ENCODE measurements at places on chromosomes 11 and 22. TPM values are rescaled to one million over a fixed set of nuclear protein-coding genes. Genes with fewer than 3 reads are reported as not detected.

DNA sequence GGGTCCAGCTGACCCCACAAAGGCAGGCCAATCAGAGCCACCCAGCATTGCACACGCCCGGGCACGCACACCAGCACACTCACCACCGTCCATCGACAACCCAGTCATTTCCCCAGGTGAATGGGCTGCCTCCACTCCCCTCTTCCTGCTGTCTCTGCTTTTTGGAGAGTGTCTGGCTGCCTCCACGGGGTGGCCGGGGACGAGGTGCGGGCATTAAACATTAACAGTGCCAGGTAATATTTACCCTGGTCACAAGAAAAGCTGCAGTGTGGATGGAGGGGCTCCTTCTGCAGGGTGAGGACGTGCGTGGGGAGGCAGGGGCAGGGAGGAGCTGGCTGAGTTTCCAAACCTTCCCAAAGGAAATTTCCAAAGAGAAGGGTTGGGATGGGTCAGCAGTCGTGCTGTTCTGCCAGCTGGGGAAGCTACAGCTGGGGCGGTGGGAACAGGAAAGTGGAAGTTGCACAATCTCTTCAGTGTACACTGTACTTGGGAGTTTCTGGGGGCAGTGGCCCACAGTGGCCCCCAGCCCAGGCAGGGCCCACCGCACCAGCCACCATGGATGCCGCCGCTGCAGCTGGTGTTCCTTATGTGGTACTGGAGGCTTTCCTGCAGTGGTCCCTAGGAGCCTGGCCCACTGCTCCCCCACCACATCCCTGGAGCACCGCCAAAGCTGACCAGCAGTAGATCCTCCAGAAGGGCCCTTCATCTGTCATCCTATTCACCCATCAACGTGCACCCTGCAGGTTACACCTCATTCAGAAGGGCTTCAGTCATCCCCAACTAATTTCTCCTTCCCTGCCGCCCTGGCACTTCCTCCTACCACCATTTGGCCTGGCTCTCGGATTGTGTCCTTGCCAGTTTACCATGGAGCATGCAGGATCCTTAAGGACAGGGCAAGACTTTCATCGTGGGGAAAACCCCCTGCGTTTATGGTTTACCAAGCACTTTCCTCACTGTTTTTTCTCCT, at the start of gene FXYD2:
FXYD2 (minus strand) TSS at position 174 of the 967 bp plus-strand sequence; CDS start at position 108, 66 bp downstream.
- peaks cover 16% of the 10 kb centered on the region for H3K4me1 ChIP-seq
- H3K36me3 ChIP-seq, result no peaks in the 10 kb centered on the region
- no peak within 1 kb of the TSS for H3K27ac ChIP-seq
- no peak within 1 kb of the TSS for H3K4me3 ChIP-seq

- DNase-seq, result no peak
- H3K27ac ChIP-seq, result peak overlapping the region; percentile 34
- H3K36me3 ChIP-seq, result peaks cover 4% of the 10 kb centered on the region
- peaks cover 19% of the 10 kb centered on the region for H3K4me1 ChIP-seq
- H3K4me3 ChIP-seq, result peak overlapping the region; percentile 77
- H3K27me3 ChIP-seq, result peaks cover 20% of the 10 kb centered on the region
Observed at GRCh38 chr11:628056-628455, 1.1 kb upstream of the SCT start.

DNA sequence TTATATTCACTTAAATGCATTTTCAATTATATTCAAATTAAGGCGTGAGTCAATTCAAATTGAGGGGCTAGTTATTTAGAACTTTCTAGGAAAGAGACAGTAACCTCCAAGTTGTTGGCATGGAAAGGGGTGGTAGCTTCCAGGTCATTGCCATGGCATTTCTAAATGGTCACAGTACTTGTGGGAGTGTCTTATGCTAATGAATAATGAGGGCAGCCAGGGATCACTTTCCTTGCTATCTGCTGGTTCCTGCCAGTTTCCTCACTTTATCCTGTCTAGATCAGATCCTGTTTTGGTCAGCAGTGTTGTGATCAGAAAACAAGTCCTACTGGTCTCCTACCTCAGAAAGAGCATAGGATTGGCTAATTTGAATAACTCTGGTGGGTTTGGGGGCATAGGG, 21.8 kb upstream of the RNASEH2C start:
- no peaks in the 10 kb centered on the region for H3K36me3 ChIP-seq
- no peak overlapping the region for H3K27ac ChIP-seq
- H3K4me1 ChIP-seq, result no peaks in the 10 kb centered on the region

- H3K27ac ChIP-seq, result peak overlapping the region; percentile 100
- H3K4me1 ChIP-seq, result peaks cover 81% of the 10 kb centered on the region
Observed at GRCh38 chr11:18322818-18323570, 627 bp downstream of the GTF2H1 start.

The OR52I2 gene
- not detected for polyA plus RNA-seq

The NAGA gene
- 30.5 TPM for polyA plus RNA-seq
